Tibial nerve (tissue), 4 donors: ENCODE measurements at places on chromosomes 1 and 21.

- DNase-seq = no peak
Observed at GRCh38 chr1:59232216-59232615, 64.7 kb upstream of the FGGY start.

GRCh38 chr1:172630868-172631267 lies 28.0 kb upstream of the FASLG start:
- no peak for DNase-seq

DNA sequence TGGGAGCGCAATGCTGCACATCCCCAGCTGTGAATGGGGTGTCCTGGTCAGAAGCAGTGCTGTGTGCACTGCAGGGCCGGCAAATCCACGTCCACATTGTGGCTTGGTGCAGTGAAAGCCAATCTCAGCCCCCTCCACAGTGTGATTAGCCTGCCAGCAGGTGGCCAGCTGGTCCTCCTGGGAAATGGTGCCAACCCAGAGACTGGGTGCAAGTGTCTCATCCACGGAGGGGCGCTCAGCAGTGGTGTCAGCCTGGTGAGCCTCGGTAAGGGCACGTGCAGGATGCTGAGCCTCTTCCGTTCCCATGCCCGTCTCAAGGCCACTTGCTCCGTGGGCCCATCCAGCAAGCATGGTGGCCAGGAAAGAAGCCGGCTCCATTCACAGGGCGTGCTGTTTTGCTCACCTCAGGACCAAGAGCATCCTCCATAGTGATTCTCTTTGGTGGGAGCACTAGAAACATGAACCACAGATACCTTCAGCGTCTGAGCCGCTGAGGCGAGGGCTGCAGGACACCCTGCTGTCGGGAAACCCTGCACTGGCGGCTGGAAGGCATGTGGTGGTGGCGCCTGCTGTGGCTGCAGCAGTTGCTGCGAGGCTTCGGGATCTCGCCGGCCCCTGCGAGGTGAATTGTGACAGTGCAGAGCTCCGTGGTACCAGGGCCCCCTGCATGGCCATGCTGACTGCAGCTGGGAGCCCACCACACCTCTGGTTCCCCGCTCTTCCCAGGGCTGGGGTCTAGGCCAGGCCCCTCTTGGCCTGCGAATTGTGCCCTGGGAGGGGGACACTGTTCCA lies 2.0 kb upstream of the SMYD3 start:
- DNase-seq = no peak

- no peak for DNase-seq
Observed at GRCh38 chr1:21572221-21572620, 63.0 kb downstream of the ALPL start.

DNA sequence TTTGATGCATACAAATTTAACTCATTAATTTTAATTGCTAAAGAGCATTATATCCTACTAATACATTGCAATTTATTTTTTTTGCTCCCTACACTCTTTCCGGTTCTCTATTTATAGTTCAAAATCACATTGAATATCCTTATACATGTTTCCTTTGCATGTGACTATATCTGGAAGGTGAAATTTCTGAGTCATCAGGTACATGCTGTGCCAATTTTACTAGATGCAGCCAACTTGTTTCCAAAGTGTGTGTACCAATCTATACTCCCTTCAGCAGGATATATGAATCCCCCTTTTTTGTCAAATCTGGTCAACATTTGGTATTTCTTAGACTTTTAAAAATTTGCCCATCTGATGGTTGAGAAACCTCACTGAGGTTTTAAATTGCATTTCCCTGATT lies 602.9 kb upstream of the CAMK1G start:
- DNase-seq = no peak

GRCh38 chr1:203099805-203100515 lies 14.1 kb upstream of the MYOG start:
- DNase-seq = no peak

DNA sequence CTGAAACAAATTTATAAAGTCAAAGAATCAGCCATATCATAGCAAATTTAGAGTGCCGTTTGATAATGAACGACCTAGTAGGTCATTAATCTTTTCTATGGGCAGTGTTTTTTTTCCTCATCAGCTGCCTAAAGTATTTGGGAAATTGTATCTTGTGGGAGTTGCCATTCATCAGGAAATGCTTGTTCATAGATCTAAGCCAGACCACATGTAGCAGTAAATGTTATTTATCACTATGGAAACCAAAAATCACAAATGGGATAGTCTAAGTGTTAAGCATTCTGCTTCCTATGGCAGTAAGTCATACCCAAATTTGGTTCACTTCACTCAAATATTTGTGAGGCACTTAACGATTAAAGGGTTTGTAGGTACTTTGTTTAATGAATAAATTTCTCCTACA lies 52.9 kb downstream of the LRRC8D start:
- no peak for DNase-seq

DNA sequence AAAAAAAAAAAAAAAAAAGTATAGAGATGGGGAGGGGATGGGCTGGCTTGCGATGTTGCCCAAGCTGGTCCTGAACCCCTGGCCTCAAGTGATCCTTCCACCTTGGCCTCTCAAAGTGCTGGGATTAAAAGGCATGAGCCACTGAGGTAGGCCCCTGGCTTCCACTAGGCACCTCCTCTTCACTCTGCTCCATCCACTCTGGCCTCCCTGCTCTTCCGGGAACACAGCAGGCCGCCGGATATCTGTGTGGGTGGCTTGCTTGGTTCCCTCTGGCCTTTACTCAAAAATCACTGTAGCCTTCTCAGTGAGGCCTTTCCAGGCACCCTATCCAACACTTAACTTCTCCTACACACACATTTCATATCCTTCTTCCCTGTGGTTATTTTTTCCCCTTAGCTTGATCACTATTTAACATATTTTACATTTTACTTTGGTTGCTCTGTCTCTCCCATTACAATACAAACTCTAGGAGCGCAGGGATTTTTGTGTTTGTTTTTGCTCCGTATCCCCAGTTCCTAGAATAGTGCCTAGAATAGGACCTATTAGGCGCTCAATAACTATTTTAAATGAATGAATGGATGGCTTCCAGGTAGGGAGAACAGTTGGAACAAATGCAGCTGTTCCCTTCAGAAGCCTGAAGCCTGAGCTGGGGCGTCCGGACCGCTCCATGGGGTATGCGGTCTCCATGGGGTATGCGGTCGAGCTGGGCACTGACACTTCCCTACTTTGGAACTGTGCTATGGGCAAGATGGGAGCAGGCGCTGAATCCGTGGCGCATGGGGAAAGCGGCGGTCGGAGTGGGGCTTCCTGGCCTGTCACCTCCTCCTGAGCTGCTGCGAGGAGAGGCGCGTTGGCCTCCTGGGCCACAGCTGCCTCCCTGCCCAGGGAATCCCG lies 46.7 kb downstream of the H3-3A start:
- DNase-seq = no peak

- DNase-seq = no peak
Observed at GRCh38 chr21:38420140-38420539, 78.1 kb downstream of the ERG start.

GRCh38 chr1:181152892-181153633 lies 64.6 kb downstream of the IER5 start:
- DNase-seq = peak; percentile 60

GRCh38 chr1:67908250-67908936 lies 75.1 kb upstream of the GNG12 start:
- no peak for DNase-seq

DNA sequence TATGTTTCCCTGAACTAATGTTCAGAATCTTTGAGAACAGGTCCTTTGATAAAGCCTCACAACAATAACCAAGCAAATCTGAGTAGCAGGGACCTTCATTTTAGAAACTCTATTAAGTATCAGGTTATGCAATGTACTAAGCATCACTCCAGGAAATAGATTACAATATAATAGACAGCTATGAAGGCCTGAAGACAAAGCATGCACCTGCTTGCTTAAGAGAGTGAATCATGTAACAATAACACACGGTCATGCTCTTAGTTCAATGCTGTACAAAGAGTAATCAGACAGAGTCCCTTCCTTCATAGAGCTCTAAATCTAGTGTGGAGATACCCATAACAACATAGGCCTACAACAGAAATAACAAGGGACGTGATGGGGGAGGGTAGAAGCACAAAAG lies 8.1 kb upstream of the CMPK1 start:
- no peak for DNase-seq

DNA sequence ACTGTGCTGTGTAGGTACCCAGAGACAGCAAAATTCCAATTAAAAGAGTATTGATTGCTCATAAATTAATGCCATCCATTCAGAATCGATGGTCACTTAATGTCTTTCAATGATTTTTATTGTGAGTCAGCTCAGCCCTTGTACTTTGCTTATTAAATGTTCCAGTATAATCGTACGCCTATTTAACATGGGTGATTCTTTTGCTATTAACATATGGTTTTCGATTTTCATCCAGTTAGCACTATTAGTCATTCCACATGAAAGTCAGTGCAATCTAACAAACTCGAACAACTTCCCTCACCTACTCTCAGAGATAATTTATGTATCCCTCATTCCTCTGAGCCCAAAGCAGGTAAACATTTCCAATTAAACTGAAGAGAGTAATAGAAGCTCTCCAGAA lies 109.6 kb upstream of the APP start:
- DNase-seq = no peak

DNA sequence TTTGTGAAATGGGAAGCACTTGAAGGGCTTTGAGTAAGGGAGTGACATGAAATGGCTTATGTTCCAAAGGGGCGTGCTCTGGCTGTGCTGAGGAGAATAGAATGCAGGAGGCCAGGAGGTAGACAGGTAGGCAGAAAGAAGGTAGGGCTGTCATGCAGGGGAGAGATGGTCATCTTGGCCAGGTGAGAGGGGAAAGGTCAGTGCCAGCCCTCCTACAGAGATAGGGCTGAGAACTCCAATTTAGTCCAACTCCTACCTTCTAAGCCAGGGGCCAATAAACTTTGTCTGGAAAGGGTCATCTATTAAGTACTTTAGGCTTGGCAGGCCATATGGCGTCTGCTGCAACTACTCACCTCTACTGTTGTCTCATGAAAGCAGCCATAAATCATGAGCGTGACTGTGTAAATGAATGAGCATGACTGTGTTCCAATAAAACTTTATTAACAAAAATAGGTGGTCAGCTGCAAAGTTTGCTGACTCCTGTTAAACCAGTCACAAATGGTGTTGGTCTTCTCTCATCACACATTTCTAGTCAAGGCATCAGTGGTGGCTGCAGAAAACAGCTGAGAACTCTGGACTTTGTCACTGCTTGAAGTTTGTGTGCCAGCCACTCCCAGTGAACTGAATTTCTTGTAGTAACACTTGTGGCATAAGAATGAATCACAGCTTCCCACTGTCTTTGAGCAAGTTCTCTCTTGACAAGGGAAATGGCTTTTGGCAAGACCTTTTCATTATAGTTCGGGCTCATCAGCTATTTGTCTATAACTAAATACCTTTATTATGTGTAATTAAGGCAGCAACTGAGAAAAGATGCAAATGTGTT lies 32.0 kb upstream of the CD2 start:
- no peak for DNase-seq

- DNase-seq = no peak
Observed at GRCh38 chr1:207628776-207629175, 16.2 kb upstream of the CR1L start.

DNA sequence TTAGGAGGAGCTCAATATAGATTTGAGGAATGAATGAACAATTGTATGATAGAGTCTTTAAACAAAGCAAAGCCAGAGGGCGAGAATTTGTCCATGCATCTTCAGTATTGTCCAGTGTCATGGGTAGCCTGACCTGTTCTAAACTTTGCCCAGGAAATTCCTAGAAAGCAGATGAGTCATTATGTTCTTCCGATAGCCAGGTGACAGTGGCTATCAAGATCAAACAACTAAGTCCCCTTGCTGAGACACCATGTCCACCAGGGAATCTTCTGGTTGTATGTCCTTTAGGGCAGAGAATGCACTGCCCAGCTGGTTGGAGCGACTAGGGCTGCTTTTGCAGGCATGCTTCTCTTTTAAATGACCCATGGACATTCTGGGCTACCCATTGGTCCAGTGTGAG lies 1.8 kb upstream of the SLC26A9 start:
- no peak for DNase-seq

DNA sequence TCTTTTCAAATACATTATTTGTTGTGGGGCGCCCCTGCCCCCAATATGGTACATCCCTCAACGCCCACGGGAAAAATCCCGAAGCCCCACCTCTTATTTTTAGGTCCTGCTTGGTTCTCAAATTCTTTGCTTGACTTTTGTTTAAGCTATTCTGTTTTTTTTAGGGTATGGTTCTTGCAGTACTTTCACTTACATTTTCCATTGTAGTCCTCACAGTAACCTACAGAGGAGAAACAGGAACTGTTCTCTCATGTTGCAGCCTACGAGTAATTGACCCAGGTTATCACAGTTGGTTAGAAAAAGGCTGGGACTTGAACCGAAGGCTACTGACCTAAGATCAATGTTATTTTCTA lies 697 bp upstream of the C21orf91 start:
- DNase-seq = no peak

- DNase-seq = no peak
Observed at GRCh38 chr1:21490774-21491487, 18.3 kb upstream of the ALPL start.

GRCh38 chr21:41317458-41317857 lies 857 bp downstream of the FAM3B start:
- DNase-seq = no peak

DNA sequence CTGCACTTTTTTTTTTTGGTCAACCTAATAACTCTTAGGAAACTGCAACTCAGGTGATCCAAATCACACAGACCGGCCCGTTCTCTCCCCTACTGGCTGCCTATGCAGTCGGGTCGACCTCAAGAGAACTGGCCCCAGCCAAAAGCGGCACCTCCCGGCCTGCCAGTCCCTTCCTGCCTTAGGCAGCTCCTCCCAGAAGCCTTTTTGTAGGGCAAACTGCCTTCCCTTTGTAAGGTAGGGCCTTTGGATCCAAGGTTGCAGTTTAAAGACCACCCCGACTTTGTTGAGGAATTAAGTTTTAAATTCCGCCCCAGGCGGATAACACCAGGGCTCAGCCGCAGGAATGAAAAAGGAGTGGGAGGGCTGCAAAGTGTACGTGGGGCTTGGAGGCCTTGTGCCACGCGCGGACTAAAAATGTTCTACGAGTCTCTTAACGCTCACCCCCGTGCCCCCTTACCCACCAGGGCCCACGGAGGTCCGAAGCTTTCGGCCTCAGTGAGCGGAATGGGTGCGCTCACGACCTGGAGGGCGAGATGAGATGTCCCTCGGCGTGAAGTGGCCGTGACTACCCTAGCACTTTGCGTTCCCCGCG lies 642 bp upstream of the ST3GAL3 start:
- no peak for DNase-seq

- DNase-seq = no peak
Observed at GRCh38 chr1:72547412-72547811, 265.1 kb upstream of the NEGR1 start.

GRCh38 chr1:58818075-58818474 lies 34.2 kb upstream of the JUN start:
- no peak for DNase-seq

DNA sequence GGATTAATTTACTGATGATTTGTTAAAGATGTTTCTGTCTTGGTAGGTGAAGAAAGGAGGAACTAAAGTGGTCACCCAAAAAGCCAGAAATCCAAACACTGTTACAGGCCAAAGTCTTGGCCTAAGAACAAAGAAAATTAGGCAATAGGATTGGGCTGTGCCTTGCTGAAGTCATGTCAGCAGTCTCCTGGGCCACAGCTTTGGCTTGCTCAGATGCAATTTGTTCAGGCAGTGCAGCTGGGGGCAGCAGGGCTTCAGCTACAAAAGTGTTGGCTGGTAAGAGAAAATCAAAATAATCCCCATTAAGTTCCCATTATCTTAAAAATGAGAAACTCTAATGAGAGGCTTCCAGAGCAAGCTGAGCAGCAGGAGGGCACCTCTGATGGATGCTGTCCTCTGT lies 14.0 kb upstream of the RAP1A start:
- peak; percentile 56 for DNase-seq
